ENCODE measurements at places on chromosomes 1 and 21.

DNA sequence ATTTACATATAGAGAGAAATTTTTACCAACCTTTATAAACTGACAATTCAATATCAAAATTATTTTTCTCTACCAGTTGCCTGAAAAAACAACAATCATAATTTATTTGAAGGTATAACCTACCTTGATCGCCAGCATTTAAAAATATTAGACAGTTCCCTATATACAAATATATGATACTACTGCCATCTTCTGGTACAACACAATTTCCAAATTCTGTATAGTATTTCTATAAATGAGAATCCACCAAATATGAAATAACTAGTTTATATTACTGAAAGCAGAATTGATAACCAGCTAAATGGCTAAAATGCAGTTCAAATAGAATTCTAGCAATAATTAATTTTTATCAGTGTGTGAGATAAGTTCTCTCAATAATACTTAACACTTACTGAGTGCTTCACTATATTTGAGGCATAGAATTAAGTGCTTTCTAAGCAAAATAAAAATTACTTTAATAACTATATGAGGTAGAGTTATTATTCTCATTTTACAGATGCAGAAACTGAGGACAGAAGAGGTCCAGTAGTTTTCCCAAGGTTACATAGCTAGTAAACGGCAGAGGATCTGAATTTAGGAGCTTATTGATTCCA lies 75.6 kb downstream of the PIGK start:
- H3K27ac ChIP-seq = no peak overlapping the region
- no peak overlapping the region for H3K4me3 ChIP-seq
- H3K27me3 ChIP-seq = no peaks in the 10 kb centered on the region
- DNase-seq = no peak
- H3K36me3 ChIP-seq = peaks cover 9% of the 10 kb centered on the region

- DNase-seq = peak; percentile 46
- no peak overlapping the region for H3K4me3 ChIP-seq
- no peaks in the 10 kb centered on the region for H3K36me3 ChIP-seq
These were observed 5.8 kb downstream of the VWA1 start for GRCh38 chr1:1441002-1441888.

DNA sequence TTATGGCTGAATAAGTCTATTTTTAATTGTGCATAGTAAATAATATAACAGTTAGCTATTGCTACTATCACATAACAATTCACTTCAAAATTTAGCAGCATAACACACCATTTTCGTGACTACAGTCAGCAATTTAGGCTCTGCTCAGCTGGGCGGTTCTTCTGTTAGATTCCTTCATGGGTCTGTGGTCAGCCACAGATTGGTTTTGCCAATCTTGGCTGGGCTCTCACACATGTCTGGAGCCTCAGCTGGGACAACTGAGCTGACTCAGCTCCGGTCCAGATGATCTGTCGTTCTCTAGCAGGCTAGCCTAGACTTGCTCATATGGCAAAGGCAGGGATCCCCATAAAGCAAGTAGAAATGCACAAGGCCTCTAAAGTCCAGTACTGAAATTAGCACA lies 15.1 kb upstream of the CDC42BPA start:
- no peak overlapping the region for H3K27ac ChIP-seq
- peaks cover 8% of the 10 kb centered on the region for H3K27me3 ChIP-seq
- no peak for DNase-seq
- no peaks in the 10 kb centered on the region for H3K36me3 ChIP-seq

GRCh38 chr1:65979136-65980044 lies 186.7 kb downstream of the PDE4B start:
- no peaks in the 10 kb centered on the region for H3K36me3 ChIP-seq
- no peaks in the 10 kb centered on the region for H3K27me3 ChIP-seq
- H3K27ac ChIP-seq = no peak overlapping the region
- H3K4me3 ChIP-seq = no peak overlapping the region

GRCh38 chr1:115401676-115402075 lies 63.6 kb upstream of the NGF start:
- no peak overlapping the region for H3K27ac ChIP-seq
- no peak for DNase-seq
- no peaks in the 10 kb centered on the region for H3K36me3 ChIP-seq
- no peaks in the 10 kb centered on the region for H3K4me1 ChIP-seq

DNA sequence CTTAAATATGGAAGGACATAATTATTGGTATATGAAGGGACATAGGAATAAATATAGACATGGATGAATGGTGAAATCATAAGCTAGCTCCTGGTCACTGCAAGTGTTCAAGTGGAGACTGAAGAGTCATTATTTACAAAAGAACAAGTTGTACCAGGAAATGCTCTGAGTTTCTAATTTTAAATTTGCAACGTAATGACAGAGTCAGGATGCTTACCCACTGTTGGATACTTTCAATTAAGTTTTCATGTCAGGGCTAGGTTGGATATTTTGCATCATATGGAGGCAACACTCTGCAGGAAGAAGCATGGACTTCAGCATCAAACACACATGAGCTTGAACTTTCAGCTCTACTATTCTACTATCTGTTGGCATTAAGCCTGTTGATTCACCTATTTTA lies 499.6 kb upstream of the C1orf87 start:
- H3K4me3 ChIP-seq = no peak overlapping the region
- DNase-seq = no peak
- H3K27me3 ChIP-seq = no peaks in the 10 kb centered on the region
- no peaks in the 10 kb centered on the region for H3K36me3 ChIP-seq
- H3K27ac ChIP-seq = no peak overlapping the region

DNA sequence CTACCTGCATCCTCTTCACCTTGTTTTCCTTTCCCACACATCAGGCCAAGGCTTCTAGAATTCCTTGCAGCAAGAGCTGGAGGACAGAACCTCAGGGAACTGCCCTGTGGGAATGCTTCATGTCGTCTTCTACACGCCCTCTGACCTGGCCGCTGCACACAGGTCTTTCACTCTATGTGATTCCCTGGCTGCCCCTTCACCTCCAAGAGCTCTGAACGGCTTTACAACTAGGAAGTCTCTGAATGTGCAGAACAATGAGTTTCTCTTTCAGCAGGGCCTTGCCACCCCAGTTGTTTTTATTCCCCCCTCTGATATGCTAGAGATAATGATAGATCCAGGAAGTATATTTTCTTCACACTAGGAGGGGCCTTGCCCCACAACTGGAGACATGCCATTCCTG lies 142.6 kb downstream of the CLIC6 start:
- no peak overlapping the region for H3K27ac ChIP-seq
- H3K27me3 ChIP-seq = no peaks in the 10 kb centered on the region
- H3K36me3 ChIP-seq = peaks cover 14% of the 10 kb centered on the region
- no peak overlapping the region for H3K4me3 ChIP-seq
- H3K4me1 ChIP-seq = peaks cover 9% of the 10 kb centered on the region

DNA sequence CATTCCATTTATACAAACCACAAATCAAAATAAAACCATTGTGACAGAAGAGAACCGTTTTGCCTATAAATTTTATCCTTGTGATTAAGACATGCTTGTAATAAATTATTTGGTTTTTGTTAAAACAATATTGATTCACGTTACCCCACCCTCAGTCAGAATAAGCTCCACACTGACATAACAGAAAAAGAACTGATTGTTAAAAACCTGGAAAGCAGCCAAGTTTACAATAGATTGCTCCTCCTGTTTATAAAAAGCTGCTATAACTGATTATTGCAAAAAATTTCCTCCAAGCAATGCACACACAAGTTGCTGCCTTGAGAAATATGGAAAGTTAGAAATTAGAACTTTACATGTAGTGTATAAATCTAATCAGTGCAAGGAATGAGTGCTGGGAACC lies 263.5 kb downstream of the SETD4 start:
- peaks cover 5% of the 10 kb centered on the region for H3K36me3 ChIP-seq
- H3K4me3 ChIP-seq = no peak overlapping the region
- H3K27me3 ChIP-seq = peaks cover 5% of the 10 kb centered on the region
- no peak overlapping the region for H3K27ac ChIP-seq

DNA sequence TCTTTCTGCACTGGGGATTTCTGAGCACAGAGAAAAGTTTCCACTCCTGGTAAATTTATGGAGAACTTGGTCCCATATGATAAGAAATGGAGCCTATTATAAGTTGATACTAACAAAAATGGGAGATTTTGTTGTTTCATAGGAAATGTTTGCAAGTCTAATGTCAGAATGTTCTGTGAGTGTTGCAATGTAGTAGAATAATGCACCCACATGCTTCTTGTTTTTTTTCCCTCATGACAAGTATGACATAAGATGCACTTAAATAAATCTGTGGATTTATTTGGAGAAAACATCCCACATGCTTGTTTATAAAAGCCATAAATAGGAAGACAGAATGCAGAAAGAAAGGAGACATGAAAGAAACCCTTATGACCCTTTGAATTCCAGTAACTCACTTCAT lies 50.8 kb upstream of the KCNJ6 start:
- H3K36me3 ChIP-seq = no peaks in the 10 kb centered on the region
- H3K27ac ChIP-seq = no peak overlapping the region
- no peak overlapping the region for H3K4me3 ChIP-seq
- H3K4me1 ChIP-seq = no peaks in the 10 kb centered on the region
- no peak for DNase-seq

DNA sequence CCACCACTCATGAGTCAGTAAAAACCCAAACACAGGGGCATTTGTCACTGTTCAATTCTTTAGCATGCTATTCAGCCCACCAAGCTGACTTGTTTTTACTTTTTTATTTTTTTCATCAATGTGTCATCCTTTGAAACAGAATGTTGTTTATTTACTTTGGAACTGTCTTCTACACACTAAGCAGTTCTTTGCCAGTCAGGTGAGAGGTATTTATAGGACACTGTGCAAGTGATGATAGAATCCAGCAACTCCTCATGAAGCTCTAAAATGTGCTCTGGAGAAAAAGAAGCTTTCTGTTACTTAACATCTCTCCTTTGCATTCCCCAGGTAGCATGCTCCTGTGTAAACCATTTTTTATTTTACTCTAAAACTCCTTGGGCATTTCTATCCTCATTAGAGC lies 582.0 kb upstream of the TMPRSS15 start:
- no peaks in the 10 kb centered on the region for H3K36me3 ChIP-seq
- H3K27ac ChIP-seq = no peak overlapping the region
- H3K27me3 ChIP-seq = no peaks in the 10 kb centered on the region
- no peak for DNase-seq

DNA sequence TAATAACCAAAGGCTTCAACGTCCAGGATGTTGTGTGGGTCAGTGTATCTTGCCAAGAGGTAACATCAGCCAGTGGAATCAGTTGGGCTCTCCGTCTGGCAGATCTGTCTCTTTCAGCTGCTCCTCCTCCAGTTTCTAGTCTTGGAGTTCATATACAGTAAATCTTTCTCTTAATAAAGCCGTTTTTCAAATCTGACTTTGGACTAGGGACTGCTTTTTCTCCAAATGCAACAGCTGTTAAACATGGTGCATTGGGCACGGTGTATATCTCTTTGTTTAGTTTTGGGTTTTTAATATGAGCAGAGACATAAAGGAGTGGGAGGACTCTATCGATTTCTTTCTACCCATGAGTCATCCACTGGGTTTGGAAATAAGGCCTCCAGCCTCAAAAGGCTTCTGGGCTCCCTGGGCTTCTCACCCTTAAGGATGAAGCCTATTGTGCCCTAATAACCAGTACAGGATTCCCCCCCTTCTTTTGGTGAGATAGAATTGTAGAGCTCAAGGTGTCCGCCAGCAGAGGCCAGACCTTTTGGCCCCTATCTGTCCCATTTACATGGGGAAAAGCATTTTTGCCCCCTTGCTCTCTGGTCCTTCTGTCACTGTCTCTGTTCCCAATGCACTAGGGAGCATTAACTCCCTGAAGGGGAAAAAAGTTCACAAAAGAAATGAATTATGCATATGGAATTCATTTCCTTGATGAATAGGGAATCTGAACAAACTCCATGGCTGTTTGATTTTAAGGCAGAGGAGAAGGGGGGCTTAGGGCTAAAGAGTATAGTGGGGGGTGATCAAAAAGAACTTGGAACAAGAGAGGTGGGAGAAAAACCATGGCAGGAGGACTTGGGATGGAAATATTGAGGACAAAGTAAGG lies 86.0 kb downstream of the PBX1 start:
- no peaks in the 10 kb centered on the region for H3K4me1 ChIP-seq
- no peak for DNase-seq
- no peaks in the 10 kb centered on the region for H3K36me3 ChIP-seq
- H3K27ac ChIP-seq = no peak overlapping the region
- peaks cover 10% of the 10 kb centered on the region for H3K27me3 ChIP-seq

- DNase-seq = no peak
- H3K27me3 ChIP-seq = no peaks in the 10 kb centered on the region
- no peak overlapping the region for H3K4me3 ChIP-seq
- no peaks in the 10 kb centered on the region for H3K4me1 ChIP-seq
- no peak overlapping the region for H3K27ac ChIP-seq
These were observed 552.5 kb upstream of the ADAMTS5 start for GRCh38 chr21:27519361-27519760.

DNA sequence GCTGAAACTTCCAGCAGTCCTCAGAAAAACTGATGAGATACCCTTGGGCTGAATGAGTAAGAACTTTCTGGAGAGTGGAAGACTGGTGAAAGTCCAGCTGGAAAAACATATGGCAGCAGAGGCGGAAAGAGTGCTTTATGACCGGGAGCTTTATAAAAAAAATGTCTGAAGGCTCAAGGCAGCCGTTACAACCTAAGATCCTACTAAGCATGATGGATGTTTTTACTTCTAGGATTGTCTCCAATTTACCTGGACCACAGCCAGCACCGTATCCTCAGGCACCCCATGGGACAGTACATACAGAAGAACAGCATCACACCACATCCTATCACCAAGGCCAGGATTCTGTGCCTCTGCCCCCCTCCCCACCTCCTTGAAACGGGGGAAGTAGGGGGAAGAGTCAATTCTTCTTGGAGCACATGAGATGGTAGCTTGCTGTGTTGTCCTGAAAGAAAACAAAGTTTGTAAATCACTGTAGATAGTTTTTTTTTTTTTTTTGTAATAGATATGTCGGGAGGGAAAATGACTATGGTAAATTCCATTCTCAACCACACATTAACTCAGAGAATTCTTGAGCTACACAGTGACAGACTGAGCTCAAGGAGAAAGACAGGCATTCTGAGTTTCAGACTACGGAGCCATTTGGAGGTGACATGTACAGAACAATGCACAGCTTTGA lies 11.8 kb upstream of the IRF2BP2 start:
- H3K4me3 ChIP-seq = no peak overlapping the region
- H3K4me1 ChIP-seq = peaks cover 12% of the 10 kb centered on the region
- no peak overlapping the region for H3K27ac ChIP-seq
- H3K27me3 ChIP-seq = no peaks in the 10 kb centered on the region
- no peaks in the 10 kb centered on the region for H3K36me3 ChIP-seq
- no peak for DNase-seq
